ENCODE measurements at places on chromosomes 13 and 19.

DNA sequence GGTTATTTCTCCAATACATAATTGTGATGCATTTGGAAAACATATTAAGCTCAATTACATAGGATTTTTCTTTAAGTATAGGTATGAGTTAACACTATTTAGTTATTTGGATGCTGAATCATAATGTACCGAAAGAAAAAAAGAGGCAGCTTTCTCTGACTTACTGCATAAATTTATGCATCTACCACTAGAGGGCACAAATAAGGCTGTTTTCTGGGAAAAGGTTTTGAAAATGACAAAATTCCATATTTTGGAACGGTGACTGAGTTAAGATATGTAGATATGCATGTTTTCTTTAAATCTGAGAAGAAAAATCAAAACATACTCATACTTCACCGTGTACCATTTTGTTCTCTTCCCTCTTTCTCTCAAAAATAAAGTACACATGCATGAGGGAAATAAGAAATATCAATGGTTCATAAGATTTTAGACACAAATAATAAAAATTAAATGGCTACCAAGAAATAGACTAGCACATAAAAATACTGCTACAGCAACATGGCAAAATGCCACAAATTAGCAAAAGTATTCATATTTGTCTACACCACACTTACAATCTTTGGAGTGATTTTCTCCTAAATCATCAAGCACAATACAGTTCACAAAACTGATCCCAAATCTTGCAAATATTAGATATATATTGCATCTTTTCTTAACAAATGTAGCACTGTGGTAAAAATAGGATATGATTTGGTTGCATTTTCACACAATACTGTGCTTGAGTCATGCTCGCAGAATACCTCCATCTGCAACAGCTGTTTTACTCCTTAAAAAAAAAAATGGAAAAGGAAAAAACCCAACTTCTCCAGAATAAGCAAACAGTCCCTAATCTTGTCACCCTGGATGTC lies 260.0 kb downstream of the FGF14 start:
- peak; percentile 21 for DNase-seq

- DNase-seq: no peak
Observed at GRCh38 chr13:97121894-97122293, 100.2 kb upstream of the MBNL2 start.

- no peak for DNase-seq
Observed at GRCh38 chr19:4597278-4597974, 37.9 kb upstream of the SEMA6B start.

- peak; percentile 87 for DNase-seq
Observed at GRCh38 chr19:41323430-41324125, 13.6 kb downstream of the CCDC97 start.

GRCh38 chr19:55418185-55418584 lies 10.6 kb upstream of the UBE2S start:
- peak; percentile 84 for DNase-seq

DNA sequence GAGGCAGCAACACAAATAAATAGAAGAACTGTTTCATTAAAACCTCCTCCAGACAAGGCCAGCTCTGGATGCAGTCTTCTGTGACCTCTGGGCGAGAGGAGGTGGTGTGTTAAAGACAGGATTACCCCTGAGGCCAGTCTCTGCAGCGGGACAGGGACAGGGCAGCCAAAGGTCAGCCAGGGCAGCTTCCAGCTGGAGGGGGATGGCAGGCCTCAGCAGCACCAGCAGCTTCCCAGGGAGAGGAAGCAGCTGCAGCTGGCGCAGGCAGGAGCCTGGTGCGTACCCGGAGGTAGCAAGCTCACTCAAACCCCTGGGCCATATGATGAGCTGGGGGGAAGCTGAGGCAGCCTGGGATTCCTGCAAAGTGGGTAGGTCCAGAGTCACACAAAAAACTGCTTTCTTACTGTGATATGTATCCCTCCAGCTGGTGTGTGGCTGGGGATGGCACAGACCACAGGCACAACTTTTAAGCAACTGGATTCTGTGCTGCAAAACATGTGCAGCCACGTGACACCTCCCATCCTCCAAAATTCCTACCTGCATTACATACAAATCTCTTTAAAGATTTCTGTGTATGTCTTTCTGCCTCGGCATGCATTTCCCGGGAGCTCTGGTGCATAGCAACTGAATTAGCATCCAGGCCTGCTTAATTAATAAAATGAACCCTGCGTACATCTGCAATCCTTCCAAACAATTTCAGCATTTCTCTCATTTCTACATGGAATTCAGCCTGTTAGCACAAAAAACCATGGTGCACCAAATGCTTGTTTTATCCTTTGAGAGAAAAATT lies 238.3 kb upstream of the MAB21L1 start:
- DNase-seq: no peak

DNA sequence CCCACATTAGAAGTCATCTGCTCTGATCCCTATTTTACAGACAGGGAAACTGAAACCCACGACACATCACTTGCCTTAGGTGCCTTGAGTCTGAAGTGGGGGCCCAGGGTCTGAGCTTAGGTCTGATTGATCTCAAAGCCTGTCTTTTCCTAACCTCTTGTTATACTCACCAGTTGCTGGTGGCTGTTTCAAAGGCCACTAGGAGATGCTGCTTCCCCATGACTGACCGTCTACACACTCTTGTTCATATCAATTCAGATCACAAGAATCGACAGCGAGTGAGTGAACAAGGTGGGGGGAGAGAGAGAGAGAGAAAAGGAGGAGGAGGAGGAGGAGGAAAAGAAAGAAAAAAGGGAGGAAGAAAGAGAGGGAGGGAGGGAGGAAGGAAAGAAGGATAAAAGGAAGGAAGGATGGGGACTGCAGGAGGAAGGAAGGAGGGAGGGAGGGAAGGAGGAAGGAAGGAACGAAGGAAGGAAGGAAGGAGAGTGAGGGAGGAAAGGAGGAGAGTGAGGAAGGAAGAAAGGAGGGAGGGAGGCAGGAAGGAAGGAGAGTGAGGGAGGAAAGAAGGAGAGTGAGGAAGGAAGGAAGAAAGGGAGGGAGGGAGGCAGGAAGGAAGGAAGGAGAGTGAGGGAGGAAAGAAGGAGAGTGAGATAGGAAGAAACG lies 3.3 kb downstream of the OR10H1 start:
- peak; percentile 6 for DNase-seq

- no peak for DNase-seq
Observed at GRCh38 chr13:46731535-46731934, 65.4 kb downstream of the ESD start.

DNA sequence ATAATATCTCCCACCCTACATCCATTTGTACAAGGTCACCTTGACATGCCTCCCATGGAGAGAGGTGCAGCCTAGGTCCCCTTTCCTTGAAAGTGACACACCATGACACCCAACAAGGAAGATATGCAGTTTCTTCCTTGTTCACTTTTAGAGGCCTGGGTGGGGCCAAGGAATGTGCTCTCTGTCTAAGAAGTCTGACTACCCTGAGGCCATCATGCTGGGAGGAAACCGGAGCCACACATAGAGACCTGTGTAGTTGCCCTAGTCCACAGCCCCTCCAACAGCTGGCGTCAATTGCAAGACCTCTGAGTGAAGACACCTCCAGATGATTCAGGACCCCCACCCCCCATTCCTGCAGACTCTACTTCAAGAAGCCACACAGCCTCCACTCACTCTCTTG lies 11.0 kb downstream of the SYDE1 start:
- DNase-seq: no peak

- peak; percentile 93 for DNase-seq
Observed at GRCh38 chr13:28744091-28744536, 25.3 kb upstream of the SLC46A3 start.

DNA sequence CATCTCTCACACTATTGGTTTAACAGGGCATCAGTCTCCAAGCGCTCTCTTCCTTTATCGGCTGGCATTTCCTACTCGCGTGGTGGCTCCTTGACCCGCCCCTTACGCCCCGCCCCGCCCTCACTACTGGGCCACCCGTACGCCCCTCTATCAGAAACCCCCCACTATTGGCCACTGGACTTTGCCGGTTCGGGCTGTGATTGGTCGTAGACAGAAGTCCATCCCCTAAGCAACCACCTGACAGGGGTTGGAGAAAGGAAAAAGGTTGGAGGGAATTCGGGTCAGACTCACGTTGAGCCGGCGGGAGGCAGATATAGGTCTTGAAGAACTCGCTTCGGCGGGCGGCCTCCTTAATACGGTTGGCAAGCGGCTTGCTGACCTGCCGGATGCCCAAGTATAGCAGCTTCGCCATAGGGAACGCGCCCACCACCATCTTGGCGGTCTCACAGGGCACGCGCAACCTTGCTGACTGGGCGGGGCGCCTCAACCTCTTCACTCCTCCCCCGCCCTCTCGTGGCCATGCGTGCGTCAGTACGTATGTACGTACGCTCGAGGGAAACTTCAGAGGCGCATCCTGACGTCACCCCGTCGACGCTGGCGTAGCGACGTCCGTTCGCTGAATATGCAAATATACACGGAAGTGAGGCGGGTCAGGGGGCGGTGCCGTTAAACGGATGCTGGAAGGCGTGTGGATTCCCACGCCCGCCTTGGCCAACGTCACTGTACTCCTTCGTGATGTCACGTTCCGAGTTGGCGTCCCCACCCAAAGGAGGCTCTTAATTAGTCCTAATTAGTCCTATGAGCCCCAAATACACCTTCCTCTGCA lies at the start of gene OPA3:
OPA3 (minus strand) TSS at position 471 of the 826 bp plus-strand sequence; CDS start at position 433, 38 bp downstream.
- peak; percentile 100 for DNase-seq

DNA sequence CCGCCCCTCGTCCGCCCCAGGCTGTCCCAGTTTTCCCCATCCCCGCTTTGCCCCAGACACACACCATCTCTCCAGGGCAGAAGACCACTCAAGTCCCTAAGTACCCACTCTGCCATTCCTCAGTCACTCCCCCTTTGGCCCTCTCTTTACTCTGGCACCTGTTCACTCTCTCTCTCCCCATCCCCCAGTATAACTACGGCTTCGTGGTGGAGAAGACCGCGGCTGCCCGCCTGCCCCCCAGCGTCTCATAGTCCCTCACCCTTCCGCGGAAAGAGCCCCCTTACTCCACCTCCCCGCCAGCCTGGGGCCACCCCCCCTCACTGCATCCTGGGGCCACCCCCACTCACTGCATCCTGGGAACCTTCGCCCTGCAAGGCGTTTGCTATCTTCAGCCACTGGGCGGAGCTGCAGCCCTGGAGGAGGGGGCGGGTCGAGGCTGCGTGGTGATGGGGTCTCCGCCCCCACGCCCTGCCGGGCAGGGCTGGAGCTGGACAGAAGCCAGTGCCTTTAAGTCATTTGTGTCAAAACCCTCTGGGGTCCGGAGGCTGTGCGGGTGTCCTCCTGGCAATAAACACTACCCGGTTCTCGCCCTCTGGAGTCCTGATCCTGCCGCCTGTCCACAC lies 5.0 kb downstream of the MVB12A start:
- no peak for DNase-seq

- DNase-seq: peak; percentile 7
Observed at GRCh38 chr13:102587916-102588315, 8.9 kb upstream of the TPP2 start.

DNA sequence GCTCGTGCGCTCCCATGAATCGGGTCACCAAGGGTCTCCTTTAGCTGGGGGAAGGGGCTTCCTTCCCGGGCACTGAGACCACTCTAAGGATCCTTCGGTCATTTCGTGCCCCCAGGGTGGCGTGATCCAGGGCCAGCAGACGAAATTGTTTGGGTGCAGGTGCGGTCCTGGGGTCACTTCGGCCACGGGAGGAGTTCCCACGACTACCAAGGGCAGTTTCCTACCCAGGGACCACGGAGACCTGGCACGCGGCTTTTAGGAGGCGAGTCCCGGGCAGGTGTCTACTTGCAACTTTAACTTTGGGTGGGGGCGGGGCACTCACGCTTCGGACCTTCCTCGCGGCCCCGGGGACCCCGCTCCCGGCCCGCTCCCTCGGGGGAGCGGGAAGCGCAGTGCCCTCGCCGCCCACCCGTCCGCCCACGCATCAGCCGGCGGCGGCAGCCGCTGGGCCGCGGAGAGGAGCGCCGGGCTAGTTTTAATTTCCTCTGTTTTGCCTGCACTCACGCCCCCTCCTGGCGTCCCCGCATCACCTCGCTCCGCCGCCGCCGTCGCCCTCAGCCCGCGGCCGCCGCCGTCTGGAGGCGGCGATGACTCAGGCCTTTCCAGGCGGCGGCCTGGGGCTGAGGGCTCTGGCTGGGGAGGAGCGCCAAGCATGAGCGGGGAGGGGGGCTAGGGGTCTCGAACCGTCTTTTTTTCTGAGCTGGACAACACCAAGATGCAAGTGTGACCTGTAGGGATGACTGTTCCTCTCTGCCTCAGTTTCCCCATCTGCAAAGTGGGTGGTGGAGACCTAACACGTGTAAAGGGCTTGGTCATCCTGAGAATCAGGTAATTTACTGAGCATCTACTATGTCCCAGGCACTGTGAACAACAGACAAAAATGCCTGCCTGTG lies 21.8 kb downstream of the OLFM2 start:
- peak; percentile 81 for DNase-seq

DNA sequence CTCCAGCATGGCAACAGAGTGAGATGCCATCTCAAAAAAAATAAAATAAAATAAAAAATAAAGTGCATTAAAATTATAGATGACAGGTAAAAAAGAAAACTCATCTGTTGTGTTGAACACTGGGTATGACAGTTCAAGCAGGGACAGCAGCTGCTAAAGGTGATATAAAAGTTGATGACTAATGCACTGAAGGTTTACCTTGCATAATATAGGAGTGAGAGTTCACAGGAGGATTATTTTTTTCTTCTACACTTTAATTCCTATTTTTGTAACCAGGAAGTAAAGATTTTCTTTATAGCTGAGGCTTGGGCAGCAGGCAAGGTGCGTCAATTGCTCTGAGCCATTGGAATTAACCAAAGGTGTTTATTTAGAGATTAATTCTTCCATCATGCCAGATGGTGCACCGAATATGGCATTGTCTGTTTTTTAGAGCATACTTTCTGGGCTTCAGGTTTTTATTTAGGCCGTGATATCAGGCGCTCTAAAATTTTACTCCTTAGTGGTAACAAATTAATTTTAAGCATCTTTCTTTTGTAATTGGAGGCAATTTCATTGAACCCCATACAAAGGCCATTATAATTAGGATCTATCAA lies 337.0 kb upstream of the SLC10A2 start:
- no peak for DNase-seq

DNA sequence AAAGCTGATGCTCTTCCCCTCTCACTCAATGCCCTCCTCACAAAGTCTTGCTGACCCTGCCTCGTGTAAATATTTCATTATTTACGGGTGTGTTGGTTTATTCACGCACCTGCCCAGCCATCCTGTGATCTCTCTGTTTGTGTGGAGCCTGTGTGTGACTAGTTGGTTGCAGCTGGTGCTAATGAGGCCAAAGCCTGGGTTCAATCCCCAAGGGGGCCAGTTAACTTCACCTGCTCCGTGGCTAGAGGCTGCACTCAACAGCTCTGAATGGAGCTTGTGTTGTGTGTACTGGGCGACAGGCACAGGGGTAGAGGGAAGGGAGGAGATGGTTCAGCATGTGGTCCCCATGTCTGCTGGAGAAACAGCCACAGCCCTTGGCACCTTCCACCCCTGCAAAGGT lies 109.5 kb downstream of the DNAJC15 start:
- DNase-seq: no peak

DNA sequence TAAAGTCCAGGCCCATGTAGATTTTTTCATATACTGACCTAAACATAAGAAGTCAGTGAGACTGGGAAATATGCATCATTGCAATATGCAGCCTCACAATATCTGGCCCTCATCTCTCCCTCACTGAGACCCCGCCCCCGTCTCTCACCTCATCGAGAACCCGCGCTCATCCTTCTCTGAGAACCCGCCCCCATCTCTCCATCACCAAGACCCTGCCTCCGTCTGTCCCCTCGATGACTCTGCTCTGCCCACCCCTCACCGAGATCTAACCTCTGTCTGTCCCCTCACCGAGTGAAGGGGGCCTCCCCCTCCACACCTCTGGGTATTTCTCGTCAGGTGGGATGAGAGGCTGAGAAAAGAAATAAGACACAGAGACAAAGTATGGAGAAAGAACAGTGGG lies 20.5 kb upstream of the ZNF846 start:
- no peak for DNase-seq

All from suppressor macrophage (primary cell).